ENCODE measurements at places on chromosomes 5 and 9.

GRCh38 chr9:2859776-2860379, 16.0 kb upstream of the PUM3 start:
- DNase-seq: no peak

- no peak for DNase-seq
Measured at GRCh38 chr9:110007477-110008270, 200.3 kb downstream of the C9orf152 start.

DNA sequence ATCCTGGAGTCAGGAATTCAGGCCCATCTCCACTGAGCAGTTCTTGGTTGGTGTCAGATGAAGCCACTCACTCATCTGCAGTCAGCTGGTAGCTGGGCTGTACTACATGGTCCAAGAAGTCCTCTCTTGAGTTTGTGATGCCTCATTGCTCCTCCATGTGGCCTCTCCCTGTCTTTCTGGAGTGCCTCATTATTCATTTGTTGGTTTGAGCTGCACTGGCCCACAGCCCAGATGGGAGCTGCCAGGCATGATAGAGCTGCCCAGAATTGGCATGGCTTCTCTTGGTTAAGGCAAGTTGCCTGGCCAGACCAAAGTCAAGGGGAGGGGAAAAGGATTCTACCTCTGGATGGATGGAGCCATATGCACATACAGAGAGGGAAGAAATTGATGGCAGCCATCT, 8.0 kb downstream of the PTCD2 start:
- no peak for DNase-seq

DNA sequence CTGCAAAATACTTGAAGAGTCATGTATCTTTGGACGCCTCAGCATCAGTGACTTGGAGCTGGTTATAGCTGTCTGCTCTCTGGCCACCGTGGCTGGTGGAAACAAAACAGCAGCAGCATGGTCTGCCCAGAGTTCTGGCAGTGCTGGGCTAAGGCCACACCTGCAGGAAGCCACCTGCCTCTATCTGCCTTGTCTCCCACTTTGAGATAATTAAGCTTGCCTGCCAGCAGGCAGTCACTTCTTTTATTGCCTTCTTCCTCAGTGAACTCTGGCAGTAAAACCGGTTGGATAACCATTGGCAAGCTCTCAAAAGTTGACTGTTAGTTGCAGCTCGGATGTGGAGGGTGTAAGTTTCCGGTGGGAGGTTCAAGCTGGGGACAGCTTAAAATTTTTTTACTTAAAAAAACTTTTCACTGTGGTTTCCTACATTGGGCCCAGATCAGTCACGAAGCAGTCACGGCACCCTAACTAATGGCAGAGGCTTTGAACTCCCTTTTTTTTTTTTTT, 4.9 kb downstream of the SMIM3 start:
- DNase-seq: no peak

DNA sequence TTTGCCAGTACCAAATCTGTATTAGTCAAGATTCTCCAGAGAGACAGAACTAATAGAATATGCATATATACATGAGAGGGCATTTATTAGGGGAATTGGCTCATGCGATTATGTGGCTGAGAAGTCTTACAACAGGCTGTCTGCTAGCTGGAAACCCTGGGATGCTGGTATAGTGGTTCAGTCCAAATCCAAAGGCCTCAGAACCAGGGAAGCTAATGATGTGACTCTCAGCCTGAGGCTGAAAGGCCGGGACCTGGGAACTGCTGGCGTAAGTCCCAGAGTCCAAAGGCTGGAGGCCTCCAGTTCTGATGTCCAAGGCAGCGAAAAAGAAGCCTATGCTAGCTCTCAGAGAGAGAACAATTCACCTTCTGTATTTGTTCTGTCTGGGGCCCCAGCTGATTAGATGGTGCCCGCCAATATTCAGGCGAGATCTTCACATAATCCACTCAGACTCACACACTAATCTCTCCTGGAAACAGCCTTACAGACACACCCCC, 84.1 kb downstream of the KIAA1958 start:
- no peak for DNase-seq

GRCh38 chr9:135456436-135457104, 23.0 kb upstream of the PPP1R26 start:
- DNase-seq: no peak

- no peak for DNase-seq
Measured at GRCh38 chr5:146606893-146607292, 90.9 kb upstream of the GPR151 start.

- DNase-seq: no peak
Measured at GRCh38 chr9:1039589-1039988, 10.6 kb upstream of the DMRT2 start.

GRCh38 chr9:5263351-5264218, 32.4 kb downstream of the INSL4 start:
- no peak for DNase-seq

GRCh38 chr5:91110686-91111085, 272.4 kb downstream of the ARRDC3 start:
- DNase-seq: no peak

- DNase-seq: no peak
Measured at GRCh38 chr5:14270209-14270702, 127.1 kb downstream of the TRIO start.

- DNase-seq: no peak
Measured at GRCh38 chr9:137128862-137129455, 10.0 kb upstream of the GRIN1 start.

- DNase-seq: no peak
Measured at GRCh38 chr5:124662181-124662781, 84.2 kb downstream of the ZNF608 start.

GRCh38 chr9:14440062-14440461, 126.1 kb upstream of the NFIB start:
- no peak for DNase-seq

GRCh38 chr9:111076519-111076918, 38.2 kb upstream of the LPAR1 start:
- DNase-seq: no peak

GRCh38 chr5:88877826-88878225, 5.2 kb downstream of the MEF2C start:
- DNase-seq: no peak

DNA sequence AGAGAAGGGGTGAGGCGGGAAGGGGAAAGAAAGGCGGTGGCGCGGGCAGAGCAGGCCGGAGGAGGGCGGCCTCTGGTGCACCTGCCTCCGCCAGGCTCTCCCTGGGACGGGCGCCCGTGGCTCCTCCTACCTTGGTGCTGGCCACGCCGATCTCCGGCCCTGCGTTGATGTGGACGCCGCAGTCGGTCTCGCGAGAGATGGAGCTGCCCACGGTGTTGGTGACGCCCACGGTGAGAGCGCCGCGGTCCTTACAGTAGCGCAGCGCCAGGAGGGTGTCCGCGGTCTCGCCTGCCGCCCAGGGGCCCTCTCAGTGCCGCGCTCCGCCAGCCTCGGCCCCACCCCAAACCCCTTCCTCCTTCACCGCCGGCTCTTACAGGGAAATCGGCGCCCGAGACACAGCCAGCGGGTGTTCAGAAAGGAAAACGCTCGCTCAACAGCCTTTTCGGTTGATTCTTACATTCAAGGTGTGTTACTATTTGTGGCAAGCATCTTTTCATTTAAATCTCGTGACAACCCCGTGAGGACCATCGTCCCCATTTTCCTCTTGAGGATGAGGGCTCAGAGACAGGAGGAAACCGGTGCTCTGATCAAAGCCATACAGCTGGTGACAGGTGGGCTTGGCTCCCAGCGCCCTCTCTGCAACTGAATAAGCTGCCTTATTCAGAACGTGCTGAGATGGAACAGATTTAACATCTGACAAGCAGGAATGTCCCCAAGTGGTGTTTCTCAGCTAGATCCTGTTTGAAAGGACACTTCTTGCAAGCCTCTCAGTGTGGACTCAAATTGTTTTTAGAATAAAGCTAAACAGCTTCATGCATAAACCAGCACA, 22.0 kb upstream of the MAPK9 start:
- DNase-seq: no peak

DNA sequence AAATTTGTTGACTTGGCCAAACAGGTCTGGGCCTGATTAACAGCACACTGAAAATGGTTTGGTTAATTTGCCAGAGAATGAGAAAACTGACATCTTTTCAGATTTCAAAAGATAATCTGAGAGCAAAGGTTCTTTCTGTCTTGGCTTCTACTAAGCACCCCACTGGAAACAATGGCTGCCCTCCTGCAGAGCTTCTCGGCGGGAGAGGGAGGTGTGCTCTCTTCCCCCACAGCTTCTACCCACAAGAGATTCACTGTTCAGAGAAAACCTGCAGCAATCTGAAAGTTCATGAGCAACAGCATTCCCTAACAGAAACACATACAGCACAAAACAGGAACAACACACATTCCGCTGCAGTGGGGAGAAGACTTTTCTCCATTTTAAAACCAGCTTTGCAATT, 3.0 kb downstream of the DNAH5 start:
- DNase-seq: no peak

GRCh38 chr5:140324617-140325241, 21.7 kb downstream of the HBEGF start:
- no peak for DNase-seq

DNA sequence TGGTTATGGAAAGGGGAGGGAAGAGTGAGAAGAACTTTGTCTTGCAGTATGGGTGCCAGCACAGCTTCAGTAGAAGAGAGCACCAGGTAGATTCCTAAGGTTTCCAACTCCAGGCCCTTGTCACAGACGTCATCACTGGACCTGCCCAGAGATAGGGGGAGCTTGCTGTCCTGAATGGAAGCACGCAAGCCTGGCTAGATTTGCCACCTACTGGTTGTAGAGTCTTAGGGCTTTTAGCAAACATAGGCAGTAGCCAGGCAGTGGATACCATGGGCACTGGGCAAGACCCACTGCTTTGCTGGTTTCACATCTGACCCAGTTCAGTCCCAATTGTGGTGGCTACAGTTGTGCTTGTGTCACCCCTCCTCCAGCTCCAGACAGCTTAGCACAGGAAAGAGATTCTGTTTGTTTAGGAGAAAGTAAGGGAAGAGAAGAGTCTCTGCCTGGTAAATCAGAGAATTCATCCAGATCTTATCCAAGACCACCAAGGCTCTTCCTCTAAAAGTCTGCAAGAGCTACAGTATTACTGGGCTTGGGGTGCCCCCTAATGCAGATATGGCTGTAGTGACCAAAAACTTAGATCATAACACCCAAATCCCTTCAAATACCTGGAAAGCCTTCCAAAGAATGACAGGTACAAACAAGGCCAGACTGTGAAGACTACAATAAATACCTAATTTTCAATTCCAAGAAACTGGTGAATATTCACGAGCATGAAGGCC, 158.9 kb downstream of the HINT1 start:
- DNase-seq: no peak

DNA sequence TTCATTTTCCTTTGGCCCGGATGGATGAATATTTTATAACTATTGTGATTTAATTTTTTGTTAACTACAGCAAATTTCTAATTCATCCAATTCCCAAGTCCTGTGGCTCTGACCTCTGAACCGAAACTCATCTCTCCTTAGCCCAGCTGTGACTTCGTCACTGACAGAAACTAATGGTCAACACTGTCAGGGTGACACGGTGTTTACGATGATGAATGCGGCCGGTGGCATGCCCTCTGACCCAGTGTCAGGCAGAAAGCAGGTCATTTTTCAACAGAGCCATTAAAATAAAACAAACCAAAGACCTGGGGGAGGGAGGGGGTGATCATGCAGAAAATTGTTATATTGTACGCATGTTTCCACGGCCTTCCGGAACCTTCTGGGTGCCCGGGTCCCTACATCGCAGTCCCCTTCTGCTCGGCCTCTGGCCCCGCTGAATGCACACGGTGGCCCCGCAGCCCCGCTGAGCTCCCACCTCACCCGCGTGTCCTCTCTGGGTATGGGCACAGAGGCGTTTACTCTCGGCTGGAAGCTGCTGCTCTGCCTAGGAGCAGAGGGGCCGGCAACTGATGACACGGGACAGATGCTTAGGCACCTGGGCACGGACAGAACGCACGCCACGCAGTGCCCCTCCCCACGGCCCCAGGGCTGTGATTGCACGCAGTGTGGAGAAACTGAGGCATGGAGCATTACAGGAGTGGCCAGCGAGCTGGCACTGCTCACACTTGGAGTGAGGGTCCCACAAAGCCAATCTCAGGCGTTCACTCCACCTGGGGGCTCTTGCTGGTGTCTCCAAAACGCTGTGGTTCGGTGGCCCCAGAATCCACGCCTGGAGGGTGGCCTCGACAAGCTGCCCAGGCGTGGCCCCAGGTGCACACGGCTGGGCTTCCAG, 8.1 kb downstream of the CCDC187 start:
- DNase-seq: no peak

- no peak for DNase-seq
Measured at GRCh38 chr9:107336718-107337360, 53.8 kb downstream of the RAD23B start.

DNA sequence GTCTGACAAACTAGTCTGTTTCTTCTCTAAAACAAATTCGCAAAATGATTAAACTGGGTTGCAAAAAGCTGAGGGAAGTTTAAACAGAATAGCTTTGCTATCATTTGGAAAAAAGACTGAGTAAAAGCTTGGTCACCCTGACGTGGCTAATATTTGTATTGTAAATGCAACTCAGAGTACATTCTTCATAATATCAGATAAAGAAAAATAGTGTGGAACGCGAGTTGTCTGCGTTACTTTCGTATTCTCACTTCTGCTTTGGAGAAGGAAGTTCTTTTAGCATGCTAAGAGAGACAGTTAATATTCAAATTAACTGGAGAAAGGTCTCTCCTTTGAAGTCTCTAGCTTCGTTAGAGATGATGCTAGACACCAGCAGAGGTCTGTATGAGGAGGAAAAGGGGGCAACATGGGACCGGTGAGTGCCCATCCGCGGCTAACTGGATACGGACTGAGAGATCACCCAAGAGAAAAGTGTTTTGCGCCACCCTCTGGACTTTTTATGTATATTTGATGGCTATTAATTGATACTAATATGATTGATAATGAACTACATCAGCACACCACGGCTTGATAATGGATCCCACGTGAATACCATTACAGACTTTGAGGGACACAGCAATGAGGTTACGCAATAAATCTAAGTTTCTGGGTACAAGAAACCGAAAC, 2.9 kb upstream of the CNTRL start:
- peak; percentile 2 for DNase-seq

DNA sequence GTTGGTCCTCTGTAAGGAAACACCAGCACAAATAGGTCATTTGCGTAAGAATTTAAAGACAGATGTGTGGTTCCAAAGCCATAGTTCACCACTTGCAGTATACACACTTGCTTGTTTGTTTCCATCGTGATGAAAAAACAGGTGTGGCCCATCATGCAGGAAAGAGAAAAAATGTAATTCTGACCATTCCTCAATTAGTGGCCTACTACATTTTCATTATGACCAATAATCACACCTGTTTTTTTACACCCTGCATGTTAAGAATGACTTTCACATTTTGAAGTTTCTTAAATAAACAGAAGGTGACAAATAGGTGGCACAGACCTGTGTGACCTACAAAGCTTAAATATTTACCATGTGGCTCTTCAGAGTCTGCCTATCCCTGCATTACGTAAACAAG, 2.2 kb upstream of the ICE1 start:
- no peak for DNase-seq

- peak; percentile 2 for DNase-seq
Measured at GRCh38 chr5:141811287-141812155, 66.7 kb downstream of the PCDH1 start.

- no peak for DNase-seq
Measured at GRCh38 chr5:168726342-168726741, 147.2 kb upstream of the PANK3 start.

DNA sequence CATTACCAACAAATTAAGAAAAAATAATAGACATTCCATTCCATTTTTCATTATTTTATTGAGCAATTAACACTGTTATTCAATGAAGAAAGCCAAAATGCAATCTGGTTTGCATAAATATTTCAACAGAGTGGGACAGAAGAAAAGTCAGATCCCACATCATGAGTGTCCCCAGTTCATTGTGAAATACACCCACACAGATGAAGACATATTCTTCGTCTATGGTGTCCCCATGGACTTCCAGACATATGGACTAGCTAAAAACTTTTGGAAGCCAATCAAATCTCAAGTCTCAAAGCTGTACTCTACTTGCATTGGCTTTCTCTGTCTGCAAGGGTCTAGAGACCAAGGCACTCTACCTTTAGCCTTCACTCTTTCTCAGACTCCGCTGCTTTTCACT, 194.3 kb downstream of the SEMA5A start:
- no peak for DNase-seq
